Cerebellar nuclear complex (tissue), 1 donor: ENCODE measurements at places on chromosomes 12 and 14.

DNA sequence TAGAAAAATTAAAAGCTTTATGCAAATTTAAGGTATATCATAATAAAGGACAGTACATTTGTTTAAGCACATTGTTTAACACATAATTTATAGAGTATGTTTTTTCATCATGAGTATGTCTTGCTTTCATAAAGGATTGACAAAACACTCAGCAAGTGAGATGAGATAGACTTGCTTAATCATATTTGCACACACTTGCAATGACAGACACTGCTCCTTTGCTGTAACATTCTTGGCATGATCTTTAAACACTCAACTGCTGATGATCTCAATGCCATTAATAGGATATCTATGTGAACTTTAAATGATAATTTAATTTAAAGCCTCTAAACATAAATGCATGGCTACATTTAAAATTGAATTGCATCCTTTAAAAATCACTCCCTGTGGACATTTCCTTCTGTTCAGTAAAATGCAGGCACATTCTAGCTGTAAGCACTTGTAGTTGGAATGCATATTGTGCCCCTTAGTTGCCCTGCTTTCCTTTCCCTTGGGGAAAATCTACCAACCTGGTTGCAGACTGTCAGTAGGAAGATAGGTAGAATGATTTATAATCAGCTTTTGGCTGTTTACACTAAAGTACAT is 979.0 kb downstream of the TMTC2 start:
- no peak for DNase-seq

- no peak for DNase-seq
Measured at GRCh38 chr12:56880125-56880992, 53.8 kb downstream of the SDR9C7 start.

- no peak for DNase-seq
Measured at GRCh38 chr12:120227233-120228040, 26.5 kb upstream of the RPLP0 start.

DNA sequence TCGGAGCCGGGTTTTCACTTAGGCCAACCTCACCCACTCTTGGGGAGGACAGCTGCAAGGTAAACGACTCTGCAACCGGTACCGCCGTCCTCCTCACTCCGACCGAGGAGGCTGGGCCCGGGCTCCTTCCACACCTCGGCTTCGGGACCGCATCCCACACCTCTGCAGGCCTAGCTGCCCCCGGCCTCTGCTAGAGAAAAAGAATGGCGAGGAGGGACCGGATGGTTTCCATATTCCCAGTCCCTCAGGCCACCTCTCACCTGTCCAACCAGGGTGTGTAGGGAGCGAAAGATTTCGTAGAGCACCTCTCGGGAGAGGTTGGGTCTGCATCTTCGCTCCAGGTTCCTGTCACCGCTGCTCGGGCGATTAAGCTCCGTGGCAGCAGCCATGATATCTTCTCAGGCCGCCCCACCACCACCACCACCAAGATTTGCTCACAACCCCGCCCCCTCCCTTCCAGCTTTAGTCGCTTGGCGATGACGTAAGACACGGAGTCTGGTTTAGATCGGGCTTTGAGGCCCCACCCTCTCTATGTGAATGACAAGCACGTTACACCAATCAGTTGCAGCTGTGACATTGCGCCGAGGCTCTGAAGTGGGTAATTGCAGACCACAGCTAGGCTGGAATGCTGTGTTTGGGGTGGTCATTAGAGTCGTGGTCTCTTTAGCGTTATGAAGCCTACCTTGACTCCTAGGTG is at the start of gene MBIP:
MBIP (minus strand) TSS at position 438 of the 697 bp plus-strand sequence; CDS start at position 389, 49 bp downstream.
- peak; percentile 46 for DNase-seq

- no peak for DNase-seq
Measured at GRCh38 chr12:120110550-120111501, 5.7 kb downstream of the RAB35 start.

GRCh38 chr12:48199774-48200221 is 3.3 kb downstream of the OR10AD1 start:
- no peak for DNase-seq

GRCh38 chr12:106192659-106193393 is 54.1 kb upstream of the NUAK1 start:
- DNase-seq: no peak

GRCh38 chr14:104280902-104281767 is 142.7 kb downstream of the KIF26A start:
- no peak for DNase-seq

- DNase-seq: no peak
Measured at GRCh38 chr12:31749024-31749704, 20.3 kb upstream of the AMN1 start.

DNA sequence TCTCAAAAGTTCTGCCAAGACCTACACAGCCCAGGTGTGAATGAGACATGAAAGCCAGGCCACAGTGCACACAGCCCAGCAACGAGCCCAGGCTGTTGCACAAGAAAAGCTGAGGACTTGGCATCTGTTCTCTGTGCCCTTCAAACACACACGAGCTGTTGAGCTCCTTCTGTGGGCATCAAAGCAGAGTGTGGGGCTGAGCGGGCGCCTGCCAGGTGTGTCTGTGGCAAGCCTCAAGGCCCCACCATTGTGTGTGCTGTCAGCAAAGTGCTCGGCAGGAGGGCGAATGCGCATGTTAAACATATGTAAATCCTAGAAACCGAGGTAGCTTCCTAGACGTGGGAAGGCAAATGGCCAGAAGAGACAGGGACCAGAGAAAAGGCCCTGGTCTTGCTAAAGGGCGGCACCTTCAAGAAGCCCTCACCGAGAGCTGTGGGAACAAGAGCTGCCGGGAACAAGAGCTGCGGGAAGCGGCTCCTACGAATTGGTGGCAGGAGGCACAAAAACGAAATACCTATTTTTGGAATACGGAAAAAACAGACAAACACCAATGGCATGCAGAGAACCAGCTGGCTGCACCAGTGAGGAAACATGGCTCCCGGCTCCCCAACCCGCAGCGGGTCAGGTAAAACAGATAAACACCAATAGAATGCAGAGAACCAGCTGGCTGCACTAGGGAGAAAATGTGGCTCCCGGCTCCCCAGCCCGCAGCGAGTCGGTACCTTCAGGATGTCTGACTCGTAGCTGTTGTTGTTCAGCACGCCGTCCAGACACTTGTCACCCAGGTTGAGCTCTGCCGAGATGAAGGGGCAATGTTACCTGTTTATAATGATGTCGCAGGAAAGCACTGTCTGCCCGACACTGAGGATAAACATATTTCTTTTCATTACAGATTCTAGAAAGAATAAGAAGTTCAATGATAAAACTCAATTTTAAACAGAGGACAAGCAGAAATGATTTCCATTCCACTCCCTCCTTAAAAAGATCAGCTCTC is 19.0 kb upstream of the GOLGA3 start:
- DNase-seq: no peak

GRCh38 chr12:102769323-102769916 is 147.6 kb downstream of the PAH start:
- DNase-seq: no peak

DNA sequence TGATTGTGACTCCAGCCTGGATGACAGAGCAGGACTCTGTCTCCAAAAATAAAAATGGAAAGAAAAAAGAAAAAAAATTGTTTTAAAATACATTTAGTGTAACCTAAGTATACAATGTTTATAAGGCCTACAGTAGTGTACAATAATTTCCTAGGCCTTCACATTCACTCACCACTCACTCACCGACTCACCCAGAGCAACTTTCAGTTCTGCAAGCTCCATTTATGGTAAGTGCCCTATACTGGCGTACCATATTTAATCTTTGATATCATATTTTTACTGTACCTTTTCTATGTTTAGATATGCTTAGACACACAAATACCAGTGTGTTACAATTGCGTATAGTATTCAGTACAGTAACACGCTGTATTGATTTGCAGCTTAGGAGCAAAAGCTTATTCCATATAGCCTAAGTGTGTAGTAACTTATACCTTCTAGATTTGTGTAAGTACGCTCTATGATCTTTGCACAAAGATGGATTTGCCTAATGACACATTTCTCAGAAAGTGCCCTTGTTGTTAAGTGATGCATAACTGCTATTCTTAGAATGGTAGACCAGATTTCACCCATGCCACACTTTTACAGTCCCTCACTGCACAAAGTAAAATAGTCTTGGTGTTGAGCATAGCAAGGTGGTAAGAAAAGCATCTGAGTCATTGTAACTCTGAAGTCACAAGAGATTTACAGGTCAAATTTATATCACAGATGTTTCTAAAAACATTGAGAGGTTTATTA is 151.9 kb downstream of the LRRK2 start:
- no peak for DNase-seq

DNA sequence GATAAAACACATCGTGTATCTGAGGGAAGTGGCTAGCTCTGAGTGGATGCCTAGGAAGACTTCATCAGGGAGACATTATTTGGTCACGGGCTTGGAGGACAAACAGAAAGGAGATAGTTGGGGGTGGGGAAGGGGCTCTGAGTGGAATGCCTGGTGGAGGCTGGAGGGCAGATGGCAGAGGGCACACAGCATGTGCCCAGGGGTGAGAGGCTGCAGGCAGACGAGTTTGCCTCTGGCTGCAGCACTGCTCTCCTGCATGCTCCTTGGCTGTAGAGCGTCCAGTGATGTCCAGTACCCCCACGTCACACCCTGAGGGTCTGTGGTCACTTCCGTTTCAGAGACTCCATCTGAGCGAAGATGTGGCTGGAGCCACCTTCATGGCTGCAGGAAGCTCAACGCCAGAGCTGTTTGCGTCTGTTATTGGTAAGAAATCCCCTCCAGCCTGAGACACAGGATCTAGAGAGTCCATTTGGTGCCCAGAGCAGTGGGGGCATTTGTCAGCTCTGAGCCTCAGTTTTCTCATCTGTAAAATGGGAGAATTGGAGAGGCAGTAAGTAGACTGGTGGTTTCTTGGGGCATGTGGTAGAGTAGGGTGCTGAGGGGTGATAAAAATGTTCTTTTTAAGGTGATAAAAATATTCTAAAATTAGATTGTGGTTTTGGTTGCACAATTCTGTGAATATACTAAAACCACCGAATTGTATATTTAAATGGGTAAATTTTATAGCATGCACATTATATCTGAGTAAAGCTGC is 71.7 kb upstream of the RIN3 start:
- no peak for DNase-seq
